ENCODE measurements at places on chromosomes 3 and 15.

- no peak for DNase-seq
These were observed 407.0 kb downstream of the ERC2 start for GRCh38 chr3:56061279-56061626.

GRCh38 chr3:98657457-98657856 is 64.0 kb upstream of the CPOX start:
- DNase-seq: no peak

- DNase-seq: no peak
These were observed 66.6 kb downstream of the PROS1 start for GRCh38 chr3:93907132-93907531.

DNA sequence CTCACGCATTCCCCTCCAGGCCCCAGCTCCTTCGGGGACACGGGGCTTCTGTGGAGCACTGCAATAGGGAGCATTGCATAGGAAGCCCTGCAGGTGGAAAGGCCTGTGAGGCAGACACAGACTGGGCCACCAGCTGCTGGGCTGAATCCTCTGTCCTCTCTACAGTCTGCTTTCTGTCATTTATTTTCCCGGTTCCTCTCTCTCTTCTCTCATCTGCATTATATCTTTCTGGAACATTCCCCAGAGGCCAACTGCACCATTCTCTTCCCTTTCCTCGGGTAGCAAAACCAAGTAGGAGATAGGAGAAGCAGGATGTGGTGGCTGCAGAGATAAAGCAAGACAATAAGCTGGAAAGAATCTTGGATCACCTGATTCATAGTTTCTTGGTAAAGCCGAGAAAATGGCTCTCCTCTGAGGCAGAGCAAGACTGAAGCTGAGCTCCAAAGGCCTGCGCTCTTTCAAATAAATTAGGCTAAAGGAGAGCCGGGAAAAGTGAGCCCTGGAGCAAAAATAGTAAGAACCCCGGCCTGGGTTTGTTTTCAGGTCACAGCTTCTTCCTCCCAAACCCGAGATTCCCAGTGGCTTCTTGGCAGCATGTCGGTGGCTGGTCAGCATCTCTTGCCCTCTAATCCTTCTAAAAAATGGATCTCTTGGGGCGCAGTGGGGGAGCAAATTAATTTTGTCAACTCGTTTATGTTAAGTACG is 5.3 kb downstream of the TM4SF4 start:
- no peak for DNase-seq

DNA sequence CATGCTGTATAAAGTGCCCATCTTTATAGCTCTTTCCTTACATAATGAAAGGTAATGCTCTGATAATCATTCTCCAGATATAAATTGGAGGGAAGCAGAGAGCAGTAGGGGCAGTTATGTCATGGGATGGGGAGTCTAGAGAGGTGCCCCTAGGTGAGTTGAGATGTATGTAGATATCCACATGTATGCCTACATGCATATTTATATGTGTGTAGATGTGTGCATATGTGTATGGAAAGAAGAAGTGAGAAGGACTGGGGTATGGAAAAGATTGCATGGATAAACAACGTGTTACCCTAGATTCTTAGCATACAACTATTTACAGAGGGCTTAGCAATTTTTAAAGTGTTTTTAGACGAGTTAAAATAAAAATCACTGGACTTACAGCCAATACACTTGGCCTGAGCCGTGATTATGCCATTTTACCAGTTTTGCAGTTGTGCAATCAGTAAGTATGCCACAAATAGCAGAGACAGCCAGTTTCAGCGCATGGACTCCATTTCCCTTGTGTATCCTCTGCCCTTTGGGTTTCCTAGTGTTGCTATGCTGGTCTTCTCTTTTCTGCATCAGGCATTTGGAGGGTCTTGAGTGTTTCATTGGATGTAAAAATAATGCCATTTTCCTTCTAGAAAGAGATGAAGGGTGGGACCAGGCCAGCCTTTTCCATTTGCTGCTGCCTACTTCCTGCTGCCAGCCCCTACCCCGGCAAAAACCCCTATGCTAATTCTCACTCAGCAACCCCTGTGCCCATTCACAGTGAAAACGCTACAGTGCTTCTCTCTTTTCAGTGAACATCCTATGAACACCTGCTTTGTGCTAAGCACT is 199.4 kb upstream of the NR2E3 start:
- no peak for DNase-seq

DNA sequence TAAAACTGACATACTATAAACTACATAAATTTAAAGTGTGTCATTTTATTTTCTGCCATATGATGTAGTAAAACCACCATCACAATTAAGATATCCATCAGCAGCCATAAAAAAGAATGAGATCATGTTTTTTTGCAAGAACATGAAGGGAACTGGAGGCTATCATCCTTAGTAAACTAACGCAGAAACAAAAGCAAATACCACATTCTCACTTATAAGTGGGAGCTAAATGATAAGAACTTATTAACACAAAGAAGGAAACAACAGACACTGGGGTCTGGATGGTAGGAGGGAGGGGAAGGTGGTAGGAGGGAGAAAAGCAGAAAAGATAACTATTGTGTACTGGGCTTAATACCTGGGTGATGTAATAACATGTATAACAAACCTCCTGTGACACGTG is 24.6 kb downstream of the CCDC14 start:
- DNase-seq: no peak

DNA sequence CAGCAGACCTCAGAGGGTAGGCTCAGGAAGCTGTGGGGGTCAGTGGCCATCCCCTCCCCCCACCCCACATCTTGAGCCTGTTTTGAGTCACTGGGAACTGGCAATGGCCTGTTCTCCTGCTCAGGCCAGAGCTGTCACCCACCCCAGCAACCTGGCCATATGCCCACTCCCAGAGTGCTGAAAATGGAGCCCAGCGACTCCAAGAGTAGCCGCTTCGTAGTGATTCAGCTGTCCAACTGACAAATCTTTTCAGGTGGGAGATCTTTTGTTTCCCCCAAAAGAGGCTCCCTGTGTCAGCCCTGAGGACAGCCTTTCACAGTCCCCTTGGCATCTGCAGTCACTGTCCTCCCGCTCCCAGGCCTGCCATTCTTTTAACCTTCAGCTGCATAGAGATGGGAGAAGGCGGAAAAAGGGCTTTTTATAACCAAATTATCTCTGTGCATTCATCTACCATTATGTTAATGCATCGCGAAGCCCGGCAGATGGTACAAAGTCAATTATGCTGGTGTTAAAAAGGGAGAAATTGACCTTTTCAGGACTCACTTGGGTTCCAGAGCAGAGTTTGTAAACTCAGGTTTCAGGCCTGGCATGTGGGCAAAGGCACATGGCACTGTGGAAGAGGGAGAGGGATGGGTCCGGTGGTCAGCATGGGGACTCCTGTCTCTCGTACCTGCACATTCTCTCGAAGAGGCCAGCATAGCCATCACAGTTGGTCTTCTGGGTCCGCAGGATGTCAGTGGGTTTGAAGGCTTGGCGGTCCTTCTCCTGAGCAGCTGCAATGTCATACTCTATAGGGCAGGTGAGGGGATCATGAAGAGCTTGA is 32.1 kb downstream of the KY start:
- no peak for DNase-seq

DNA sequence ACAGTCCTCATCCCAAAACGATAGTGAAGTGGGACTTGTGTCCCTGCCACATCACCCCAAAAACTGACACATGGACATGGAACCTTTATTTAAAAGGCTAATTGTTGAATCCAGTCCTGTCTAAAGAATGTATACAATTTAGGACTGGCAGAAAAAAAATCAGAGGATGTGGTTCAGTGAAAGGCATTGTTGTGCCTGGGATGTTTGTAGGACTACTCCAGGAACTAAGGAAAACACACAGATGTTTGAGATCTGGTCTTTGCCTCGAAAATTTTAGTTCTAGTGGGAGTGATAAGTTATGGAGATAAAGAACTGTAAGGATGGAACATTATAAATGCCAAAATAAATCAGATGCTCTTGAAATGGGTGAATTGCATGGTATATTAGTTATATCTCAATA is 27.2 kb downstream of the VGLL4 start:
- no peak for DNase-seq

- no peak for DNase-seq
These were observed 93.2 kb downstream of the GHSR start for GRCh38 chr3:172354931-172355499.

GRCh38 chr3:32372213-32372490 is 19.5 kb upstream of the CMTM7 start:
- DNase-seq: no peak

DNA sequence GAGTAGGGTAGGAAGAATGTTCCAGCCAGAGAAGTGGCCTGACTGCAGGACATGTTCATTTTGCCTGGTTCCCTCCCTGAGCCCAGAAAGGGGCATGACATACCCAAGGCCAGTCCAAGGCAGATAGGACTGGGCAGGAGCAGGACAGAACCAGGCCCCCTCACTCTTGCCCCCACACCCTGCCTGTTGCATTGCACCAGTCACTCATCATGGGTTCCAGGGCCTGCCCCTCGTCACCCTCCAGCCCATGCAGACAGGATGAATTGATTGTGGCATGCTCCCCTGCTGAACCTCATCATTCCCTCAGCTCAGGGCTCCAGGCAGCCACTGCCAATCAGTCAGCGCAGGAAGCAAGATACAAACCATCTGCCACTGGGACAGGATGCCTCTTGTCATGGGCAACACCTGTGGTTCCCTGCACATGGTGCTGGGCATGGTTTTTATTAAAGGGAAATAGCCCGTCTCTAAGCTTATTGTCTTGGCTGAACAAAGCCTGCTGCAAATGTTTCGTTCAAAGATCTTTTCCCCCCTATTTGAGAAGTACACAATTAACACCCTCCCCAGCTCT is 48.9 kb downstream of the RASGRF1 start:
- no peak for DNase-seq

DNA sequence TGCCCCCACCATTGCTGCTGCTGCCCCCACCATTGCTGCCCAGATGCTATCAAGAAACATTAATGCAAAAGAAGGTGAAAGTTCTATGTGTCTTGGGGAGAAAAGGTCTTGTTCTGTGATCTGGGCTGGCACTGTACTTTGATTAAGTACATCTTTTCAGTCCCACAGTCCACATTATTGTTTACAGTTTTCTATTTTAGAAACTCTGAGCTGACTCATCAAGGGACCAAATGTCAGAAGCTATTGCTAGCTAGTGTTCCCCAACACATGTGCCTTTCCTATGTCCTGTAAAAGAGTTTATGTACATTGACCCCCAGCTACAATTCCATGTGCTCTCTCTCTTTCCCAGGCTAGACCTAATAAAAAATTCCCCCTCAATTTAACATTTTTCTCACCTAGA is 264.7 kb upstream of the NECTIN3 start:
- DNase-seq: no peak

- DNase-seq: no peak
These were observed 28.4 kb downstream of the HDAC11 start for GRCh38 chr3:13508496-13508895.

DNA sequence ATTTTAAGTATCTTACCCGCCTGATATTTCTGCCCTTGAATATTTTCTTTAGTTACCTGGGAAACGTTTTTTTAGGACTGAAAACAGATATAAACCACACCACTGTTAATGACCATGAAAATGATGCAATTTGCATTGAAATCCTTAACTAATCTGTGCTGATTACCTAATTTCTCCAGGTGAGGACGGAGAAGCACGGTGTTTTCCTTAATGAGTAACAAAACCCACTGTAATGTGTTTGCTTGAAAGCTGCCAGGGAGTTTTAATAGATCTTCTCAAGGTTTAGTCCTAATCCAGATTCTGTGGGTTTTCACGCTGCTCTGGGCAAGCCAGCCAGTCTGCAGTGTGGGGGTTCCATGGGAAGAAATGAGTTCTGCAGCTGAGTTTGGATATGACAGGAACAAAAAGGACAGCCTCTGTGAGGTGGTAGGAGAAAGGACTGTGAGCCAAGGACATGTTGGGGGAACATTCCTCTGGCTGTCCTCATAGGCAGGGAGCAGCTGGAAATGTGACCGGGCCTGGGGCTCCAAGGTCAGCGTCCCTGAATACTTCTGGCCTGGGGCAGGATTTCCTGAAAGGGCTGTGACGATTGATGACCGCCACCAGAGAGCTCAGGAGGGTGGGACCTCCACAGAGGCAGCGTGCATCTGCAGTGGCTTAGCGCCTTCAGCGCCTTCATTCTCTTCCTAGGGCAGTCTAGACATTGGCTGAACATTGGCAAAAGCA is 18.6 kb downstream of the THSD4 start:
- no peak for DNase-seq

GRCh38 chr15:50562735-50563640 is 16.5 kb upstream of the USP50 start:
- no peak for DNase-seq

- DNase-seq: no peak
These were observed 404.4 kb downstream of the VPS13C start for GRCh38 chr15:61655881-61656280.

GRCh38 chr3:72354486-72354885 is 493.8 kb downstream of the SHQ1 start:
- DNase-seq: no peak

DNA sequence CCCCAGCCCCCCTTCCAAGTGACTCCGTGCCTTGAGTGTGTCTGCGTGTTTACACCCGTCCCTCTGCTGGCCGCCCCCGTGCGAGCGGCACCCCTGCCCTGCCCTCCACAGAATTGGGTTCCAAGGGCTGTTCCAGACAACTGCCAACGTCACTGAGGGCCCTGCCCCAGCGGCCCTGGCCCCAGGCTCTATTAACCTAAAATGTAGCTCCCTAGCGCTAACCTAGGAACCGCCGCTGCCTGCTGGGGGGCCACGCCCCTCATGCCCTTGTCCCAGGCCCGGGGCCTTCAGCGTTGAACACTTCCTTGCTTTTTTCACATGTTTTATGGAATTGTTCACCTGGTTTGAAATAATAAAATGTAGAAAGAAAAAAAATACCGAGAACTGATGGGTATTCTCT is 10.0 kb upstream of the SEMA3B start:
- DNase-seq: no peak

DNA sequence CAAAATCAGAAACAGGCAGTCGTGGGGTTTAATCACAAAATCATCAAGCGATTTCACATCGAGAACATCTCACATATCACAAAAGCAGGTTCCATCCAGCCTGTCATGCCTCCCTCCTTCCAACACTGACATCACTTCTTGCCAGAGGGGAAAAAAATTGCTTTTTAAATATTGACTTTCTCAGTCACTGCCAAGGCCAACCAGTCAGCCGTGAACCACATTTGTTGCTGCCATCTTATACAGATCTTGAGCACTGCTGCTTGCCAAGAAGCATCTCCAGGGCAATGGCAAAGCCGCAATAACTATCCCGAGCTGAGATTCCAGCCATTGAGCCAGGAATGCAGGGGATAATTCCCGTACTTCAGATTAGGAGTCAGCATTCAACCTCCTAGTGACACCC is 174.6 kb downstream of the ANXA2 start:
- DNase-seq: no peak

Data from stimulated activated CD8-positive, alpha-beta memory T cell treated with anti-CD3 and anti-CD28 coated beads, Interleukin-15, amount 100 ng/mL, for 4 hours (primary cell).